ENCODE measurements at places on chromosomes 11 and 22. TPM values are rescaled to one million over a fixed set of nuclear protein-coding genes. Genes with fewer than 3 reads are reported as not detected.

DNA sequence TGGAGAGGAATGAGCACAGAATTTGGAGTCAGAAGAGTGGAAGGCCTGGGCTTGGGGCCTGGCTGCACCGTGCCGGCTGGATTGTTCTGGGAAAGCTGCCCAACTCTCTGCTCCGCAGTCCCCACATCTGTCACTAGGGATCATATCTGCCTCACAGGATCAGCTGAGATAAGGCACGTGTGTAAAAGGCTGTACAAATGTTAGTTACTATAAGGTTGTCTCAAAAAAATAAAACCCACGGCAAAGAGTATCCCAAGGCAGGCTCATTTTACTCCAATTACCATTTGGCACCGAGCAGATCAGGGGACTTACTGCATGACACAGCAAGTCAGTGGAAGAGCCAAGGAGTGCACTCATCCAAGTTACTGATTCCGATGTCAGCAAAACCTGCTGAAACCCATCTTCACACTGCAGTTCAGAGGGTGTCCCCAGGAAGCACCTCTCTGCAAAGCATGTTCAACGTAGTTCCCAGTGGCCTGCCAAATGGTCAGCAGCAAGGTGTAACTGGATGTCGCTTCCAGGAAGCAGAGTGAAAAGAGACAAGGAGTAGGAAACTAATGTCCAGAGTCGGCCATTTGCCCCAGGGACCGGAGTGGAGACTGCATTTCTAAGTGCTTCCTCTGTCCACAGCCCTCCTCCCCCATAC lies 18.1 kb upstream of the MRTFA start:
- no peak for DNase-seq

GRCh38 chr11:16986434-16987204 lies 27.6 kb downstream of the PLEKHA7 start:
- DNase-seq = no peak

GRCh38 chr11:133977067-133977677 lies 20.4 kb upstream of the IGSF9B start:
- peak; percentile 21 for DNase-seq

GRCh38 chr22:17167486-17167885 lies 8.4 kb upstream of the HDHD5 start:
- peak; percentile 79 for DNase-seq

Gene PRPF19
- 41.1 TPM for total RNA-seq

Gene OR10D3
- not detected for total RNA-seq

Gene C11orf86
- not detected for total RNA-seq

Gene USP2
- total RNA-seq = 140 TPM

Gene CNGA4
- not detected for total RNA-seq

Gene ZNF408
- total RNA-seq = 6.0 TPM

Gene SLC17A6
- total RNA-seq = not detected

Measured in Right ventricle myocardium inferior (tissue), 1 donor.